ENCODE measurements at places on chromosomes 6 and 20. TPM values are rescaled to one million over a fixed set of nuclear protein-coding genes. Genes with fewer than 3 reads are reported as not detected.
A peak's percentile ranks its signal among the peaks of the same experiment; 100 is the strongest.

Gene DCDC2
- not detected for total RNA-seq

- no peak for DNase-seq
Observed at GRCh38 chr6:33175436-33176069, 16.7 kb downstream of the COL11A2 start.

- DNase-seq: no peak
Observed at GRCh38 chr6:16741112-16742016, 19.9 kb downstream of the ATXN1 start.

DNA sequence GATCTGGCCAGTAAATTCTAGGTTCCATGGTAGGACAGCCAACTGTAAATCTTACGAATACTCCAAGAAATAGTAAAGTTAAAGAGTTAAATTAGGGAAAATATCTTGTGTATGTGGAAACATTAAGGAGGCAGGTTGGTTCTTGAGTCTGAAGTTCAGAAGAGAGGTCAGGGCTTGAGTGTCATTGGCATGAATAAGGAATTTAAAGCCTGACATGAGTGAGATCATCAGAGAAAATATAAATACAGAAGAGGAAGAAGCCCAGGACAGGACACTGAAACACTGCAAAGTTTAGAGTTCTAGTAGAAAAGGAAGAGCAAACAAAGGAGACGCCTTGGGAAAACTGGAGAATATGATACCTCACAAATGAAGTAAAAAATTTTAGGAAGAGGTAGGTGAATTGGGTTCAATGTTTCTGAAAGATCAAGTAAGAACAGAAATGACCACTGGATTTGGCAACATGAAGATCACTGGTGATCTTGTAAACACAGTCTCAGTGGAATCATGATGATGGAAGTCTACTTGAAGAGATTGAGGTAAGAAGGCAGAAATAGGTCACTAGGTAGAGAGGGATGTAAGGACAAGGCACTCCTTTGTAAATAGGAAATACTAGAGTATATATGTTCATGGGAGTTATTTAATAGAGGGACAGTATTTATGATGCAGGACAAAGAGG, 41.6 kb upstream of the SYNCRIP start:
- no peak for DNase-seq

- DNase-seq: peak; percentile 25
Observed at GRCh38 chr20:60937585-60937984, 314.5 kb upstream of the CDH4 start.

Gene NDRG3
- 21.1 TPM for total RNA-seq

DNA sequence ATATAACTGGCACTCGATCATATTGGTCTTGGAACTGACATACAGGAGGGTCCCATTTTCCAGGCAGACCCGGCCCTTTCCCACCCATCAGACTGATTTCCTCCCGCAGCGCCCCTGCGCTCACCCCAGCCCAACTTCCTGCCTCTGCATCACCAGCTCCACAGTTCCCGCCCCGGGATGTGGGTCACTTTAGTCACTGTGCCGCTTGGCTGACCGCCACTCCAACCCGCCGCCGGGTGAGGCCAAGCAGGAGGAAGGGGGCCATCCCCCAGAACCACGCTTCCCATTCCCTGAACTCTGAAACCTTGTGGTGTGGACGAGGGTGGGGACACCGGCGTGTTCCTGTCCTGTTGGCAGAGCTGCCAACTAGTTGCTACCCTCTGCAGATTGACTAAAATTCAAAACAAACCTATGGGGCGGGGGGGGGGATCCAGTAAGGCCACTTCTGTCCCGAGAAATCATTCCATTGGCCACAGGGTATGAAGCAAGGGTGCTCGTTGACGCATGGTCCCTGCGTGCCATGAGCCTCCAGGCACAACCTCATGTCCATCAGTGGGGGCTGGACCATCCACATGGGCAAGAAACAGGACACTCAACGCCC, 12.3 kb downstream of the TGM2 start:
- DNase-seq: no peak

- no peak for DNase-seq
Observed at GRCh38 chr6:2542858-2543218, 207.9 kb downstream of the MYLK4 start.
